Dorsolateral prefrontal cortex (tissue), 122 donors: ENCODE measurements at places on chromosomes 12 and 14.

DNA sequence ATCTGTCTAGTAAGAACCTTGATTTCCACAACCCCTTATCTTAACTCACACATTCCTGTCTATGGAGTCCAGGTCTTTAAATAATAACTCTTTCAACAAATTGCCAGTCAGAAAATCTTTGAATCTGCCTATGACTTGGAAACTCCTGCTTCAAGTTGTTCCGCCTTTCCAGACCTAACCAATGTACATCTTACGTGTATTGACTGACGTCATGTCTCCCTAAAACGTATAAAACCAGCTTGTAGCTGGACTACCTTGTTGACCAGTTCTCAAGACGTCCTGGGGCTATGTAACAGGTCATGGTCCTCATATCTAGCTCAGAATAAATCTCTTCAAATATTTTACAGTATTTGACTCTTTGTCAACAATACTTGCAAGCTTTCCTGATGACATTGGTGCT is 337.0 kb downstream of the TMEM132D start:
- DNase-seq: no peak

DNA sequence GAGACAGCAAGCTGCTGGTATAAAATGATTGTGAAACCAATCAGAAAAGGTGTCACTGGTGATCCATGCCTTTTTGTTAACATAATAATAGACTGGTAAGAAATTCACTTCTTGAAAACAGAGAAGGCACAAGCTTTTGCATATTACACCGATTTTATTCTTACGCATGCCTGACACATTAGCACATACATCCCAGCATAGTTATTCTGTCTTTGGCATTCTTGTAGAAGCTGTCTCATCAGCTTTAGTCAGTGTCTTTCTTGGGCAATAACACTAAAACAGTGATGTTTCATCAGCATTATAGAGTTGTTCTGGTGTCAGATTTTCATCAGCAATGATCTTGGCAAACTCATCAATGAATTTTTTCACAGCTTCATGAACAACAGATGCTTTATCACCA is 283.4 kb upstream of the TMTC1 start:
- DNase-seq: no peak

GRCh38 chr14:30994681-30995620 is 30.5 kb upstream of the AP4S1 start:
- DNase-seq: no peak

- no peak for DNase-seq
Observed at GRCh38 chr12:15530361-15530760, 208.1 kb downstream of the PTPRO start.

GRCh38 chr12:8827551-8828256 is 5.3 kb downstream of the A2ML1 start:
- DNase-seq: no peak

GRCh38 chr14:37047226-37047625 is 125.2 kb downstream of the SLC25A21 start:
- DNase-seq: no peak

GRCh38 chr12:110941391-110941790 is 21.0 kb upstream of the MYL2 start:
- DNase-seq: no peak
